ENCODE measurements at places on chromosomes 13 and 19.
A peak's percentile ranks its signal among the peaks of the same experiment; 100 is the strongest.

DNA sequence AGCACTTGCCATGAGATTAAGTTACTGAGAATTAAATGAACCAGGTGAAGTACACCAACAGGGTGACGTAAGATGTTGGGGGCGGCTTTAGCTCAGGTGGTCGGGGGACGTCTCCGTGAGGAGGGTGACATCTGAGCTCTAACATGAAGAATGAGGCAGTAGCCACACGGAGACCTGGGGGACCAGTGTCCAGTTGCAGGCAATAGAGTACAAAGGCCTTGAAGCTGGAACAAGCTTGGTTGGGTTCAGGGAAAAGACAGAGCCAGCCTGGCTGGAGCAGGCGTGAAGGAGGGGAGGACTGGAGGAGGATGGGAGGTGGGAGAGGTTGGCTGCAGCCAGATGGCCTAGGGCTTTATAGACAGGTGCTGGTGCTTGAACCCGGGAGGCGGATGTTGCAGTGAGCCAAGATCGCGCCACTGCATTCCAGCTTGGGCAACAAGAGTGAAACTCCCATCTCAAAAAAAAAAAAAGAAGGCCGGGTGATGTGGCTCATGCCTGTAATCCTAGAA is 1.6 kb downstream of the SPINT2 start:
- H3K4me3 ChIP-seq, result peak overlapping the region; percentile 64
- no peaks in the 10 kb centered on the region for H3K36me3 ChIP-seq
- peaks cover 10% of the 10 kb centered on the region for H3K27me3 ChIP-seq
- DNase-seq, result peak; percentile 49
- peak overlapping the region; percentile 92 for H3K27ac ChIP-seq

DNA sequence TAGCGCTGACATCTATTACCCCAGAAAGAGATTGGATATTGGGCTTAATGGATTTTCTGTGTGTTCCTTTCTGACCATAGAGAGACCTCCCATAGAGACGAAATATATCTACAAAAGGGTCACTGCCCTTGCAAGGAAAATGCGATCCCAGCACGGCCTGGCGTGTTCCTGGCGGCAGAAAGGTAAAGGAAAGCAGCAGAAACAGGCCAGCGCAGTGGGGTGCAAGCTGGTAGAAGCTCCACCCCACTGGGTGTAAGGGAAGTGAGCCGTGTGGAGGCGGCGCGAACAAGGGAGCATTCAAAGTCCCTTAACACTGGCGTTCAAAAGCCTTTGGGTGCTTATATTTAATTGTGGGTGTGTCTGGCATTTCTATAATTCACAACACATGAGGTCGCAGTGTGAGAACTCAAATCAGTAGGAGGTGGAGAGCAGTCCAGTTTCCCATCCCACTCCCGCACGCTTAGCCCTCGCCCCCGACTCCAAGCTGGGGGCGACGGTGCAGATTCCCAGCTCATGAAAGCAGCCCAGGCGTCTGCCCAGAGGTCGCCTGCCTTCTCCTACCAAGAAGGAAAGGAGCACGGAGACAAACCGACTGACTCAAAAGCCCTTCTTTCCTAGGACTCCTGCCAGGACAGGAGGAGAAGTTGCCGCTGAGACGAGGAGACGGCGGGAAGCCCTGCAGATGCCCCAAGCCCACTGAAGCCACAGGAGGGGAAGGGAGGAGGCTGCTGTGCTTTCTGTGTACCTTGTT is 478.4 kb downstream of the FOXO1 start:
- H3K4me3 ChIP-seq, result no peak overlapping the region
- H3K27me3 ChIP-seq, result no peaks in the 10 kb centered on the region
- peaks cover 19% of the 10 kb centered on the region for H3K4me1 ChIP-seq
- H3K27ac ChIP-seq, result no peak overlapping the region

DNA sequence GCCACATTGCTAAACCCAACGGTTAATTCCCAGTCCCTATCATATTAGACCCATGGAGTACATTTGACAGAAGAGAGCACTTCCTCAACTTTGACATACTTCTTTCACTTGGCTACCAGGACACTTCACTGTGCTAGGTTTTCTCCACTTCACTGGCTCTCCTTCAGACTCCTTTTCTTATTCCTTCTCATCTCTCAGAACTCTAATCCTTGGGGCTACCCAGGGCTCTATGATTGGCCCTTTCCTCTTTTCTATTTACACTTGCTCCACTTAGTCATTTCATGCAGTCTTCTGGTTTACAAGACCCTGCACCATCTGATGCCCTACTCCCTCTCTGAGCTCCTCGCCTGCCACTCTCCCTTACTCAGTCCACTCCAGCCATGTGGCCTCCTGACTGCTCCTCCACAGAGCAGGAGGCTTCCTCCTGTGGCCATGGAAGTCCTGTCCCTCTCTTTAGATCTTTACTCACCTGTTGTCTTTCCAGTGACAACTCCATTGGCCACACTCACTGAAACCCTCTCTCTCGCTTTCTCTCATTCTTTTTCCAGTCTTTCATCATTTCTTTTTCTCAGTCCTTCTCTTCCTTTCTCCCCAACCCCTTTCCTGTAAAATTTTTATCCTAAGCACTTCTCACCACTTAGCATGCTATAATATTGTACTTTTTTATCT is 90.4 kb downstream of the TBC1D4 start:
- no peaks in the 10 kb centered on the region for H3K36me3 ChIP-seq
- no peaks in the 10 kb centered on the region for H3K27me3 ChIP-seq
- no peak overlapping the region for H3K27ac ChIP-seq
- no peaks in the 10 kb centered on the region for H3K4me1 ChIP-seq

DNA sequence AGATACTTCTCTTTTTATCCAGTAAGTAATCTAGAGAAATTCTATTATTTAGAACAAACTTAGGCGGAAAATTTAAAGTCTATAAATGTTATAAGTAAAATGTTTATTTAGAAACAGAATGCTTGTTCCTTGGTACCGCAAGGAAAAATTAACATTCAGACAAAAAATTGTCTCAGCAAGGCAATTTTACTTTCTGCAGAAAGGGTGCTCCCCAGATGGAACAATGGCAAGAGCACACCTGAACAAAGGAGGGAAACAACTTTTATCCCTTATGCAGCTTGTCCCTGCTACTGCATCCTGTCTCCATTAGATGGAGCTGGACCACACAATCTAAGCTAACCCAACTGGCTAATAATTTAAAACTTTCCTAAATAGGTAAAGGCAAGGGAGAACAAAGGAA is 6.5 kb upstream of the ZNF708 start:
- DNase-seq, result no peak
- H3K36me3 ChIP-seq, result no peaks in the 10 kb centered on the region
- H3K4me3 ChIP-seq, result no peak overlapping the region
- H3K4me1 ChIP-seq, result no peaks in the 10 kb centered on the region

DNA sequence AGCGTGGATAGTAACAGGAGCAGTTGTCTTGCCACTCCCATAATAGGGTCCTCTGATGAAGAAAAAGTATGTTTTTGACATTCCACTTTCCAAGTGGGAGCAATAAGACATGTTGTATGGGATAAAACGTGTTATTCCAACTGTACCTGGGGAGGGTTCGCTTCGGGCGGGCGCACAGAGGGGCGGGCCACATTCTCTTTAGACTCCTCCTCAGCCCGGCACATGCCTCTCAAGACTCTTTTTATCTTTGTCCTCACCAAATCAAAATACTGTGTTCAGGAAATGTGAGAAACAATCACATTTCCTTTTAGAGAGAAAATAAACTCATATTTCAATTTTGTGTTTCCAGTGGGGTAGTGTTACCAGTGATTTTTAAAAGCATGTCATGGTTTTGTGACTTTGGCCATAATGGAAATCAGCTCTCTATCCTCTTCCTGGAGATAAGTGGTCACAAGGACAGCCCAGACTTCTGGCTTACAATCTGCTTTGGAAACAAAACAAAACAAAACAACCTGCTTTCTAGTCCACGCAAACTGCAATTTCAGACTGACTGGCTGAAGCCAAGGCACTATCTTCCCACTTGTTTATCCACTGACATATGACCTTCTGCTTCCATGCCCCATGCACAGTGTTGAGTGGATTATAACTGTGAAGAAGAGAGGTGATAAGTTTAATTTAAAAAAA is 276.1 kb downstream of the NALCN start:
- no peaks in the 10 kb centered on the region for H3K36me3 ChIP-seq
- peaks cover 36% of the 10 kb centered on the region for H3K27me3 ChIP-seq
- no peak overlapping the region for H3K4me3 ChIP-seq
- H3K27ac ChIP-seq, result no peak overlapping the region
- no peaks in the 10 kb centered on the region for H3K4me1 ChIP-seq

Measured in left lung (tissue), 14 donors.